Fibroblast of the aortic adventitia (primary cell): ENCODE measurements at places on chromosomes 13 and 19. TPM values are rescaled to one million over a fixed set of nuclear protein-coding genes. Genes with fewer than 3 reads are reported as not detected.

Gene MTUS2
- 0.36 TPM in 1 of 2 replicates, not detected in the other for total RNA-seq

DNA sequence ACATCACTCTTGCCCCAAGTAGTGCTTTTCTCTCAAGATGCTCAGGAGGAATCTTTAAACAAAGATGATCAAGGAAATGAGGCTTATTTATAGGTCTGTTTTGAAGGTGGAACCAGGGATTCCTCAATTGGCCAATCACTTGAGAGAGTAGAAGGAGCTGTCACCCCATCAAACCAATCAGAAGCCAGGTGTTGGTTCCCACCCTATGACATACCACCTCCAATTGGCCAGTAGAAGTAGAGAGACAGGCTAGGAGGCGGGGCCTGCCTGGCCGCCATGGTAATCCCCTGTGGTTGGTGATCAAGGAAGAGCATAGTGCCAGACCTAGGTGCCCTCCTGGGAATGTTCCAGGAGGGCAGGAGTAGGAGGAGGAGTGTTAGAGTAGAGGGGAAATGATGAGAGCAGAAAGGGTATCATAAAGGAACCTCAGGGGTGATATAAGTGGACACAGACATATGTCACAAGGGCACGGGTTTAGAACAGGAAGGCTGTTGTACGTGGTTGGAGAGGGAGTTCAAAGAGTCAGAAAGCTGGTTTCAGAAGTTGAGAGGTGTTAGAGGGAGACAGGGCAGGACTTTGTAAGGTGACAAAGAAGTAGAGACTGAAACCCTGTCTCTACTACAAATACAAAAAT lies 10.5 kb downstream of the PMIS2 start:
- DNase-seq, result peak; percentile 5

GRCh38 chr13:77692746-77693448 lies 4.6 kb upstream of the SLAIN1 start:
- DNase-seq, result no peak

GRCh38 chr19:47790398-47790814 lies 11.9 kb downstream of the SELENOW start:
- DNase-seq, result peak; percentile 63

GRCh38 chr13:42906257-42906656 lies 85.8 kb downstream of the EPSTI1 start:
- DNase-seq, result no peak

DNA sequence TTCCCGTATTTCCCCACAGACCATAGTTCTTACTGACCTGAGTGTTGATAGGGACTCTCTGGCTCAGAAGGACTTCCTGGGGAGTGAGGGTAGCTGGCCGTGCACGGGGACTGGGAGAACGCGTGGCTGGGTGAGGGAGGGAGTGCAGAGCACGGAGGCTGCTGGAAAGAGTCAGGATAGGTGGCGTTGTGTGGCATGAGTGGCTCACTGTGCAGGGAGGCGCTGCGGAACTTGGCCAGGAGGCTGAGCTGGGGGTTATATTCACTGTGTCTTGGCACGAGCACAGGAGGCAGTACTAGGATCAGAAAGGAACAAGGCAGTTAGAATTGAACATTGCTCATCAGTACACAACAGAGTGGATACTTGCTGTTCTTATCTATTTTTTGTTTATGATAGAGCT lies 47.4 kb downstream of the SMAD9 start:
- no peak for DNase-seq

Gene ZNF587B
- total RNA-seq, result 18.3 and 38.7 TPM in 2 replicates

DNA sequence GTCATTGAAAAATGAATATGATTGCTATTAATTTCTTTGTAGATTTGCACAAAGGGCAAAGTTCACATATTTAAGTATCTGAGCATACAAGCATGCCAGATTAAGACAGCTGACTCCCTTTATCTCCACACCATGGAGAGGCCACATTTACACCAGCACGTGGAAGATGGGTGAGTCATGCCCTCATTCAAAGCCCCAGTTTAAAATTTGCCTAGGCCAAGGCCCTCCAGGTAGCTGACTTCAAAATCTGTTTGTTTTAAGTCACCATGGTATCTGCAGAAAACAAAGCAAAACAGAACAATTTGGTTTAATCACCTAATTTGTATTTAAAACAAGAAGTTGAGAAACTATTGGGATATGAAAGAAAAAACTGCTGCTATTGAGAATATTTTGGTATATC lies 109.2 kb downstream of the ESD start:
- DNase-seq, result peak; percentile 46

DNA sequence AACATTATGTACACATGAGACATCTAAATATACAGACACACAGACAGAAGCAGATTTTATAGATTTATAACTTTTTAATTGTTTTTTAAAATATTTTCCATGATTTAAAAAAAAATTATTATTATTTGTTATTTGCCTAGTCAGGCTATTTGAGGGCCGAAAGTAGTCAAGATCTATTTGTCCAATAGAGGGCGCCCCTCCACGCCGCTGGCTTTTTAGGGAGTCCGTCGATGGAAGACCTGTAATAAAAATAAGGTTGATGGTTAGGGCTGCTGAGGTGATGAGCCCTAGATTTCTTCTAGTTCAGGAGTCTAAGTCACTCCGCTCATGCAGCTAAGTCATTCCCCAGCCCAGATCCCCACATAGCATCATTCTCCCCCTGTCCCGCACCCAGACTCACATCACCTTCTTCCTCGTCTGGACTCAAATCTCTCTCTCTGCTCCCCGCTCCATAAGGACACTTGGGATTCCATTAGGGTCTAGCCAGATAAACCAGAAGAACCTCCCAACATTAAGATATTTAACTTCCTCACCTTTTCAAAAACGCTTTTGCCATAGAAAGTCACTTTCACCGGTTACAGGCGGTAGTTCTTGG lies 33.9 kb upstream of the CEACAM21 start:
- DNase-seq, result peak; percentile 32

DNA sequence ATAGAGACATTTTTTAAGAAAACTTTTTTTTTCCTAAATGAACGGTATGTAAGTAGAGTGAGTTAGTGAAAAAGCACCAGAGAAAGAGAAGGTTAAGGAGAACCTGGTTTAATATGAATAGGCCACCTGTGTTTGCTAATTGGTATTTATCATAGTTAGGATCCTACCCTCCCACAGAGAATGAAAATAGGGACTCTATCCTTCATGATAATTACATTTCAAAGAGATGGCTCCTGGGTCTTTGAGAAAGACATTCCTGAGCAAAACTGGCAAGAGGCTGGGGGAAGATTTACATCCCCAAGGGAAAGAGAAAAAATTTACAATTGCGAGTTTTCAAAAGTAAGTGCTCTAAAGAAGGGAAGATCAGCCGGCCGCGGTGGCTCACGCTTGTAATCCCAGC lies 1284.5 kb downstream of the SLITRK1 start:
- no peak for DNase-seq

DNA sequence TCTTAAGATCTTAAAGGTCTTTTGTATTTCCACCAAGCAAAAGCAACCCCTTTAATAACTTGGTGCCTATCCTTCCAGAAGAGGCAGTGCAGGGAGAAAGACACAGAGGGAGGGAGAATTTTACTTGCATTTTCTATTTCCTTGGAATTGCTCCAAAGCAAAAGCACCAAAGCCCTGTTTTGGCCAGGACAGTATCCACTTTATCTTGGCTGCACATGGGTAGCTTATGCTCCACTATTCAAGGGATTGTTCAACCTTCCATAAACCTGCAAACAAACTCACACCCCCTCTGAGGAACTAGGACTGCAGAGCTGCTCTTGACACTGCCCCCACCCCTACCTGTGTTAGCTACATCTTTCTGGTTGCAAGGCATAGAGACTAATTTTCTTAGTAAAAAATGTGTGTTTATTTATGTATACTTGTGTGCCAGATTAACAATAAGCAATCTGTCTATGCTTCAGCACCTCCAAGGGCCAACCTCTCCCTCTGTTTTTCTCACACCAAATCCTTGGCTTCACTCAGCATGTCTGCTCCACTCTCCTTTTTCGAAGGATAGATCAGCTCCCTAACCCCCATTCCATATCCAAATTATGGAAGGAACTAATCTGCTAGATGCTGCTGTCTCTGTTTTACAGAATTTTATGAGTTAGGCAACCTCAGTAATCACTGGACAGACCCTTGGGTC lies 68.1 kb upstream of the KLF12 start:
- peak; percentile 74 for DNase-seq

Gene VMAC
- 3.2 and 5.6 TPM in 2 replicates for total RNA-seq

DNA sequence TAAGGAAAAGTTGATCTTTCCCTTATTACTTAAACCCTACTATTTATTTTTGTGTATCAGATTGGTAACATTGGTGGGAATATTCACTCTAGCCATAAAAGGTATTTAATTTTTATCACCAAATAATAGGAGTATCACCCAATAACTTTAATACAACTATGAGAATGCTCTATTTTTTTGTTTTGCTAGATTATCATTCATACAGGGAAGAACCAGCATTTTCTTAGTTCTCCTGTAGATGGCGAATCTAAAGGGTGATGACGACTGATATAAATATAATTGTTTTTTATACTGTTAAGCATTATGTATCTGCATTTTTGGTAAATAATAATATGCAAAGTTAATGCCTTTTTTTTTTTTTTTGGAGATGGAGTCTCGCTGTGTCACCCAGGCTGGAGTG lies 7.9 kb upstream of the FRY start:
- DNase-seq, result no peak

Gene PINLYP
- 6.4 and 7.4 TPM in 2 replicates for total RNA-seq

GRCh38 chr13:50809133-50810090 lies 34.1 kb downstream of the DLEU7 start:
- no peak for DNase-seq

GRCh38 chr13:25753976-25754375 lies 297.8 kb downstream of the SHISA2 start:
- no peak for DNase-seq

Gene IGFL1
- total RNA-seq, result not detected in 2 replicates

DNA sequence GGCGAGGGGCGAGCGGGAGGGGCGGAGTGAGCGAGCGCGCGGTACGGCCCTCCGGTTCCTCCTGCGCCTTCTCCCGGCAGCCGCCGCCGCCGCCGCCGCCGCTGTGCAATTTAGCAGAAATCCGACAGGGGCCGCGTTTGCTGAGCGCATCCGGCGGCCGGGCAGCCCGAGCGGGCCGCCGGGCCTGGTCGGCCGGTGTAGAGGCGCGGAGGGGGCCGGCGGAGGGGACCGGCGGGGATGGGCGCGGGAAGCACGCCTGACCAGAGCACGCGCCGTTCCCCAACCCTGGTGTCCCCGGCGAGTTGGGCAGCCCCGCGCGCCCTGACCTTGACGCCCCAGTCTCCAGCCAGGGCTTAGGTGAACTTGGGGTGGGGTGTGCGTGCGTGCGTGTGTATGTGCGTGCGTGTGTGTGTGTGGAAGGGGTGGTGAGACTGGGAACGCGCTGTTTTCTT lies 144.5 kb upstream of the ZNF536 start:
- DNase-seq, result peak; percentile 17

DNA sequence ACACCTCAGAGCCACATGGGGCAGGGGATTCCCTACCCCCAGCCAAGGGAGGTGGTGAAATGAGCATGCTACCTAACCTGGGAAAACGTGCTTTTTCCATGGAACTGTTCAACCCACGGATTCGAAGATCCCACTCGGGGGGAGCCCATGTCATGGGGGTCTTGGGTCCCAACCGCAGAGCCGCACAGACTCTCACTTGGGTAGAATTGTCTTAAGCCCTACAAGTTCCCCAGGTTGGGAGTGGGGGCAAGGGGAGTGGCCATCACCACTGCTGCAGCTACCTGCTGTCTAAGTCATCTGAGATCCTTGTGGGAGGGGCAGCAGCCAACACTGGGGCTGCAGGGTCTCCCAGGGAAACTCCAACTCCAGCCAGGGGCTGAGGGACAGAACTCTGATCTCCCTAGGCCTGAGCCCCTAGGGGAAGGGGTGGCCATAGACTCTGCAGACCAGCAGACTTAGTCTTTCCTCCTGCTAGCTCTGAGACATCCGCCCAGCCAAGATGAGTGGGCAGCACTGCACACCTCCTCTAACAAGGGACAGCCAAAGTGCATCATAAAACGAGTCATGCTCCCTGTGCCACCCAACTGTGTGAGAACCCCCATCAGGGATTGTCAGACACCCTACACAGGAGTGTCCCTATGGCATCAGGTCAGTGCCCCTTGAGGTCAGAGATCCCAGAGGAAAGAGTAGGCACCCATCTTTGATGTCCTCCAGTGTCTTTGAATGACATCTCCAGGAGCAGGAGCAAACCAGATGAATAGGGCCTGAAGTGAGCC lies 610.4 kb upstream of the SLITRK6 start:
- no peak for DNase-seq

DNA sequence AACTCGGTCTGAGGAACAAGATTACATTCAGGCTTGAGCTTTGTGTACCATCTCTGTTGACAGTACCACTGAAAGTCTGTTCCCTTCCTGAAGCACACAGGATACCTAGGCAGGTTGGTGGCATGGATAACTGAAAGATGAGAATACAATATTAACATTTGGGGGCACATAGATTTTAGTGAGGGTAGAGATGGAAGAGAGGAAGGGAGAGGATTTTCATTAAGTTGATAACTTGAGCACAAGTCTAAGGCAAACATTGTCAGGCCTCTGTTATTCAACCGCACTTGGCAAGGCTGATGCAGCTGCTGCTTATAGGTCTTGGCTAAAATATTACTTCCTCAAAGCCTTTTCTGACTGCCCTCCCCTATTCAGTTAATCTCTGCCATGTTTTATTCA lies 10.9 kb downstream of the MIR17HG start:
- DNase-seq, result no peak

Gene ASPDH
- not detected in 2 replicates for total RNA-seq

- DNase-seq, result no peak
Observed at GRCh38 chr19:43489979-43490599, 14.5 kb downstream of the PHLDB3 start.

DNA sequence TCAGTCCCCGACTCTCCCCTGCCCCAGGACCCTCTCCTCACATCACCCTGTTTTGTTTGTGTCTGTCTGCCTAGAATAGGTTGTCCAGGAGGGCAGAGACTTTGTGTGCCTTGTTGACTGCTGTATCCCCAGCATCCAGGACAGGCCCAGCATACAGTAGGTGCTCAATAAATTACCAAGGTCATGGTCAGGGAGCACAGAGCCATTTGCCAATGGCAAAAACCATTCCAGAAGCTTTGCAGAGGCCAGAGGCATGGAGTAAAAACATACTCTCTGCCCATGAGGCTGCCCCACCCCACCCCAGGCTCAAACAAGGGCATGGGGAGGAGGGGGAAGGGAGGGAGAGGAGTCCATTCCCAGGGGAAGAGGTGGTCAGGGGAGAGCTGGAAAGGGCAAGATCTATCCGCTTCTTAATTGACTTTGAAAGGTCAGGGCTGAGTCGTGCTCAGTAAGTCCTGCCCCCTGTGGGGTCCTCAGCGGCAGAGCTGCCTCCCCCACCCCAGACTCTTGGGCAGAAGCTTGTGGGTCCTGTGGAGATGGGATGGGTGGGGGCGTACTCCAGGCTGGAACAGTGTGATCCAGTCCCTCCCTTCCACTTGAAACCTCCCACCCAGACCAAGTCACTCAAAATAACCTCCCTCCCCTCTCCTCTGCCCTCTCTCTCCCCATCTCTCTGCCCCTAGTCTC lies 4.4 kb downstream of the GPR4 start:
- no peak for DNase-seq

GRCh38 chr13:74288361-74288911 lies 154.2 kb upstream of the KLF12 start:
- no peak for DNase-seq

DNA sequence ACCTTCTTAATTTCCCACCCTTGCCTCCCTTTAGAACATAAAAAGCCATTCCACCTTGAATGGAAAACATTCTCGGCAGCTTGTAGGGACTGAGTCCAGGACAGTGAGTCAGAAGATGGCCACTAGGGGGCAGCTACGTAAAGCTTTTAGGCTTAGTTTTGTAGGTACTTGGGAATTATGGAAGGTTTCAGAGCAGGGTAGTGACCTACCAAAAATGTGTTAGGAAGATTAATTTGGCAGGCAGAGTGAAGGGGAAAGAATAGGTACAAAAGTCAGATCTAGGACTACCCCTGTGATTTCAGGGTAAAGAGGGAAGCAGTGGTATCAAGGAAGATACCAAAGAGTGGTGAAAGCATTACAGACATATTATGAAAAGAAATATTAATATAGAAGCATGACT lies 198.4 kb downstream of the NDFIP2 start:
- DNase-seq, result peak; percentile 85
